Activated CD4-positive, alpha-beta memory T cell treated with anti-CD3 and anti-CD28 coated beads for 36 hours (primary cell): ENCODE measurements at places on chromosomes 2 and 18. TPM values are rescaled to one million over a fixed set of nuclear protein-coding genes. Genes with fewer than 3 reads are reported as not detected.

The LGALSL gene
- 1.3 TPM for total RNA-seq

The CTNNA2 gene
- total RNA-seq, result not detected

GRCh38 chr18:292271-292670, 24.4 kb upstream of the THOC1 start:
- no peaks in the 10 kb centered on the region for H3K4me1 ChIP-seq
- no peak overlapping the region for H3K27ac ChIP-seq
- H3K27me3 ChIP-seq, result peaks cover 11% of the 10 kb centered on the region
- H3K36me3 ChIP-seq, result no peaks in the 10 kb centered on the region
- no peak for DNase-seq

- no peaks in the 10 kb centered on the region for H3K27me3 ChIP-seq
- DNase-seq, result no peak
- peak overlapping the region; percentile 94 for H3K4me3 ChIP-seq
- H3K36me3 ChIP-seq, result peaks cover 19% of the 10 kb centered on the region
Observed at GRCh38 chr18:36130039-36130831, 536 bp downstream of the ELP2 start.

- H3K4me3 ChIP-seq, result peak overlapping the region; percentile 83
- H3K36me3 ChIP-seq, result peaks cover 7% of the 10 kb centered on the region
- H3K4me1 ChIP-seq, result peaks cover 38% of the 10 kb centered on the region
- peaks cover 37% of the 10 kb centered on the region for H3K27me3 ChIP-seq
- H3K27ac ChIP-seq, result peak overlapping the region; percentile 72
Observed at GRCh38 chr2:219499058-219499307, 292 bp downstream of the GMPPA start.

DNA sequence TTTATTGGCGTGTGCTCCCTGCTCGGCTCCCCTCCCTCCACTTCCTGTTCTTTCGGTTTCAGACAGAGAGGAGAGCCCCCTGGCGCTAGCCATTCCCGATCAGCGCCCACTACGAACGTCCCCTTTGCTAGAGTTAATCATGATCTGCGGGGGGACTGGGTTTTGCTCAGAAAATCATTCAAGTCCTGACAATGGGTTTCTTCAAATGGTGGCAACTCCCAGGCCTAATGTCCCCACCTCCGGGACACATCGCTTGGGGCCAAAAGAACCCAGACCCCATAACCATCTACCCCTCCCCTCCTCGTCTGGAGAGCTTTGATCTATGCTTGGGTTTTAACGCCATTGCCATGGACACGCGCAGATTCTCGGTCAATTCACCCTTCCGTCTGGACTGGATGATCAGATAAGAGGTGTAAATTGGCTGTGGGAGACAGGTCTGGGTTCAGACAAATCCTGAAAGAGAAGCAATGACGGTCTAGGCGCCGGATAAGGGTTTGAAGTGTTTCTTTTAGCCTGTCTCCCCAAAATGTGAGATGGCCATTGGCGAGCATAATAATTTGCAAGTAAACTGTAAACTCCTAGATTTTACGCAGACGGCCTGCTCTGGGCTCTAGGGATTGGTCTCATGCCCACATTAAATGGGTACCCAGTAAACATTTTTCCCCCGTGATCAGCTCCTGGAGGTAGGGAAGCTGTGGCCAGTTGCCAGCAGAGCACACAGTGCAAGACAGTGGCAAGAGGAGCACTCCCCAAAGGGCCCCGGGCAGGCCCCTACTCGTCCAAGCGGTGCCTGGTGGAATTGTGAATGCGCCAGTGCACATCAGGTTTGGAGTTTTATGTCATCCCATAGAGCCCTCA, 4.7 kb downstream of the NRP2 start:
- H3K27me3 ChIP-seq, result peaks cover 58% of the 10 kb centered on the region
- H3K36me3 ChIP-seq, result no peaks in the 10 kb centered on the region
- no peak for DNase-seq
- H3K27ac ChIP-seq, result no peak overlapping the region

DNA sequence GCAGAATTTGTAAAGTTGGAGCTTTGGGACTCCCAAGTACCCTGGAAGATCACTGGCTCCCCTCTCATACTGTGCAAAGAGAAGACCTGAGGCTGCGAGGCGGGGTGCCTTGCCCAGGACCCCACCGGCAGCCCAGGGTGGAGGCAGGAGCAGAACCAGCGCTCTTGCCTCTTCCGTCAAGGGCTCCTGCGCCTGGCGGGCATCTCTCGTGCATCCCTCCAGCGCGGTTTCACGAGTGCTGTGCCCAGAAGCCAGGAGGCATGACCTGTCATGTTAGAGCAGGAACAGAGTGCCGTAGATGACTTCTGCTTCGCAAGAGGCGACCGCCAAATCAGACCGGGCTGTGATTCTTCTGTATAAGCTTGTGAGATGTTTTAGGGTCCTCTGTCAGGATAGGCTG, 77.3 kb downstream of the LDLRAD4 start:
- H3K27ac ChIP-seq, result no peak overlapping the region
- H3K4me1 ChIP-seq, result peaks cover 14% of the 10 kb centered on the region
- peaks cover 1% of the 10 kb centered on the region for H3K27me3 ChIP-seq
- no peaks in the 10 kb centered on the region for H3K36me3 ChIP-seq
- no peak for DNase-seq
